ENCODE measurements at places on chromosomes 1 and 21. TPM values are rescaled to one million over a fixed set of nuclear protein-coding genes. Genes with fewer than 3 reads are reported as not detected.

OSCP1 gene
- total RNA-seq = 0.56 TPM

ANGPTL7 gene
- total RNA-seq = not detected

CCDC181 gene
- total RNA-seq = not detected

FRRS1 gene
- total RNA-seq = 1.2 TPM

DNA sequence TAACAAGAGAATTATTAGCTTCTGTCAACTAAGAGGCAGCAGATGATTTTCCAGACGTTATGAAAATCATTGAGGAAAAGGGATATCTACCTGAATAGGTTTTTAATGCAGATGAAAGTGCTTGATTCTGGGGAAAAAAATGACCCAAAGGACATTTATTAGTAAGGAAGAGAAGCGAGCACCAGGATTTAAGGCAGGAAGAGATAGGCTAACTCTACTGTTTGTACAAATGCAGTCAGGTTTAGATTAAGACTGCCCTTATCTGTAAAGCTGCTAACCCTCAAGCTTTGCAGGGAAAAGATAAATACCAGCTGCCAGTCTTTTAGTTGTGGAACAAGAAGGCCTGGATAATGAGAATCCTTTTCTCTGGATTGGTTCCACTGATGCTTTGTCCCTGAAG, 33.0 kb upstream of the LRIG2 start:
- DNase-seq = no peak

GRCh38 chr1:165862448-165862847, 35.0 kb downstream of the UCK2 start:
- DNase-seq = no peak

C4BPA gene
- 0.60 TPM for total RNA-seq

NFYC gene
- 58.5 TPM for total RNA-seq

- DNase-seq = no peak
Observed at GRCh38 chr1:59186656-59187055, 110.2 kb upstream of the FGGY start.

DNA sequence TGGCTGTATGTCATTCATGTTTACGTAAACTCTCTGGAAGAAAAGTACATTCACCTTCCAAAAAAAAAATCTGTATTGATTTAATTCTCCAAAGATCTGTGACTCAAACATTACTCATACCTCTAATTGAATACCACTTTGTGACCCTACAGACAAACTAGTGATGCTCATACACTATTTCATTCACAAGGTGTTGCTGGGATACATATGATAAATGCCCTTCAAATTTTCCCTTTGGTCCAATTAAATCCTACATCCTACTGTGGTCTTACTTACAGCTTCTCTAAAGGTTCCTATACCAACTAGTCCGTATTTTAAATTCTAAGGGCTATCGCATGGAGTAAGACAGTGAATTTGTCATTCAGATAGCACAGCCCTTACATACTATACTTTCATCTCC, 26.8 kb upstream of the CADM3 start:
- no peak for DNase-seq

GRCh38 chr1:97820470-97821188, 100.2 kb downstream of the DPYD start:
- no peak for DNase-seq

DNA sequence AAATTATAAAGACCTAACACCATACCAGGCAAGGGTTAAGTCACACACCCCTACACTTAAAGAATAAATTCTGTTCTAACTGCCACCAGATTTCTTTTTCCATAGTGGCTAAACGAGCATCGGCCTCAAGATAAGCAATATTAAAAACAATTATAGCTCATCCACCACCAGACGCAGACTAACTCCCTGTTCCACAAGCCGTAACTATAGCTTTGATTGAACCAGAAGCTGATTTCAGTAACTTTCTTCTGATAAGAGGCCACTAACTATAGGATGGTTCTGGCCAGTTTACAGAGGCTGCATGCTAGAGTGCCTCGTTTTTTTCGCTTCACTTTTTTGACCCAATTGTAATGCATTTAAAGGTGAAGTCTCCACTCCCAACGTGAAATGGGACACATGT, 238.8 kb downstream of the MRPL39 start:
- no peak for DNase-seq

- no peak for DNase-seq
Observed at GRCh38 chr21:28072601-28073000, 920.1 kb downstream of the LTN1 start.

PYHIN1 gene
- total RNA-seq = 33.1 TPM

- DNase-seq = no peak
Observed at GRCh38 chr1:2592672-2593071, 6.1 kb downstream of the PRXL2B start.

GRCh38 chr21:14559102-14559501, 13.0 kb upstream of the SAMSN1 start:
- DNase-seq = no peak

RNF186 gene
- not detected for total RNA-seq

UBL4B gene
- total RNA-seq = not detected

DNA sequence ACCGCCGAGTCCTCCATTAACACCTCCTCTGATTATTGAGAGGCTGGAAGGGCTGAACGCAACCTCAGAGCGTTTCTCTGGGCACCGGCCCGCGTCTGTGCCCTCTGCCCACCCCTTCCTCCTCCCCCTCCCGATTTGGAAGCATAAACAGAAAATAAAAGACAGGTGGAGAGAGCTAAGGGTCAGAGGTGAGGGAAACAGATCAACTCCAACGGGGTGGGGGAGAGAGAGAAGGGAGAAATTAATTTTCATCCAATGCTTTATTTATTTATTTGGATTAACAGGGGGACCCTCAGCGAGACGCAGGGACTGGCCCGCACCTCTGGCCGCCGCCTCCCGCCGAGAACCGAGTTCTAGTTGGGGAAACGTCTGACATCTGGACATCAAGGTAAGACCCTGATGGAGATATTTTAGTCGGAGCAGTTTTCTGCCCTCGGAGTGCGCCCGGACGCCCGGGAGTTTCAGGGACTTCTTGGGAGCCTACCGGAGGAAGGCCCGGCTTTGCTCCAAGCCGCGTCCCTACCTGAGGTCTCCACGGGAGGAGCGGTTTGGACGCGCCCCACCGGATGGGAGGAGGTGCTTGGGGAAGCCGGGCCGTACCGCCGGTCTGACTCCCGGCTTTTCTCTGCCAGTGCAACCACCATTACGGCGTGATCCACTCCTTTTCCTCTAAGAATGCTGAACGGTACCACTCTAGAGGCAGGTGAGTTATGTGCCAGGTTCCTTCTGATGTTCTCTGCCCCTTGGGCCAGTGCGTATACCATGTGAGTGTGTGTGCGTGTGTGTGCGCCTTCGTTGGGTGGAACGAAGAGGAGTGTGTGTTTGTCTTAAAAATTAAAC, 5.1 kb upstream of the LHX9 start:
- DNase-seq = no peak

- no peak for DNase-seq
Observed at GRCh38 chr1:2570332-2570731, 14.2 kb downstream of the TNFRSF14 start.

GRCh38 chr1:181386951-181387350, 96.4 kb upstream of the CACNA1E start:
- DNase-seq = no peak

GRCh38 chr1:3702528-3702927, 49.7 kb upstream of the CCDC27 start:
- no peak for DNase-seq

DNA sequence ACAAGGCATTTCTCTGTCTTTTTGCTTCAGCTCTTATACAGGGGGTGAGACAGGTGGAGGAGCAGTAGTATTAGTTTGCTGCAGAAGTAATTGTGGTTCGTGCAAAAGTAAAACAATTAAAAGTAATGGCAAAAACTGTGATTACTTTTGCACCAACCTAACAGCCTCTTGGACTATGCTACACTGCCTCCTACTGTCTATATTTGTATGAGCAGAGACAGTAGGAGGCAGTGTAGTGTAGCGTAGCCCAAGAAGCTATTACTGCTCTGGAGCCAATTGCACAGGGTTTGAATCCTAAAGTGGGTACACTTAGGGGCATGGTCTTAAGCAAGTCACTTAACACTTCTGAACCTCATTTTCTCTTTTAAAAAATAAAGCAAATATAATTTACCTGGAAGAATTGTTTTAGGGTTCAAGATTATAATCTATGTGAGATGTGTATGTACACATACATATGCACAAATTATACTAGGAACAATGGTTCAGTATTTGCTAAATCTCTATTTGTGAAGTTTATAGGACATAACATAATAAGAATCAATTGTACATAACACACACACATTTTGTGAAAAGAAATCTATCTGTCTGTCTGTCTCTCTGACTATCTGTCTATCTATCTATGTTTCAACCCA, 103.8 kb downstream of the BRINP3 start:
- no peak for DNase-seq

GRCh38 chr21:15241997-15242736, 177.4 kb upstream of the NRIP1 start:
- no peak for DNase-seq

DNA sequence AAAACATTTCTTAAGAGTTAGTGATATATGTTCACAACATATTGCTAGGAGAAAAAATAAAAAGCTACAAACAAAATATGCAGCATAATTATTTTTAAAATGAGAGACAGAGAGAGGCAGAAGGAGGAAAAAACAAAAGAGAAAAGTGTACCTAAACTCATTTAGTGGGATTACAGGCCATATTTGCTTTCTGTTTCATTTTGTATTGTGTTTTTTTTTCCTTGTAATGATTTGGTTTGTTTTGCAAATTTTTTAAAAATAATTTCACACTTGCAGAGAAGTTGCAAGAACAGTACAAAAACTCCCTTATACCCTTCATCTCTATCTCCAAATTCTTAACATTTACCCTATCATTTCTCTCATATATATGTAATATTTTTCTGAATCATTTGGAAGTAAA, 65.0 kb downstream of the LBR start:
- DNase-seq = no peak

SH2D2A gene
- total RNA-seq = 65.4 TPM

GRCh38 chr21:43361493-43362296, 65.2 kb downstream of the SIK1 start:
- peak; percentile 75 for DNase-seq

- no peak for DNase-seq
Observed at GRCh38 chr1:229694053-229694693, 68.1 kb downstream of the URB2 start.

GRCh38 chr1:1858382-1859086, 32.4 kb downstream of the GNB1 start:
- peak; percentile 30 for DNase-seq

GRCh38 chr1:60969971-60970509, 112.3 kb upstream of the NFIA start:
- DNase-seq = no peak

DNA sequence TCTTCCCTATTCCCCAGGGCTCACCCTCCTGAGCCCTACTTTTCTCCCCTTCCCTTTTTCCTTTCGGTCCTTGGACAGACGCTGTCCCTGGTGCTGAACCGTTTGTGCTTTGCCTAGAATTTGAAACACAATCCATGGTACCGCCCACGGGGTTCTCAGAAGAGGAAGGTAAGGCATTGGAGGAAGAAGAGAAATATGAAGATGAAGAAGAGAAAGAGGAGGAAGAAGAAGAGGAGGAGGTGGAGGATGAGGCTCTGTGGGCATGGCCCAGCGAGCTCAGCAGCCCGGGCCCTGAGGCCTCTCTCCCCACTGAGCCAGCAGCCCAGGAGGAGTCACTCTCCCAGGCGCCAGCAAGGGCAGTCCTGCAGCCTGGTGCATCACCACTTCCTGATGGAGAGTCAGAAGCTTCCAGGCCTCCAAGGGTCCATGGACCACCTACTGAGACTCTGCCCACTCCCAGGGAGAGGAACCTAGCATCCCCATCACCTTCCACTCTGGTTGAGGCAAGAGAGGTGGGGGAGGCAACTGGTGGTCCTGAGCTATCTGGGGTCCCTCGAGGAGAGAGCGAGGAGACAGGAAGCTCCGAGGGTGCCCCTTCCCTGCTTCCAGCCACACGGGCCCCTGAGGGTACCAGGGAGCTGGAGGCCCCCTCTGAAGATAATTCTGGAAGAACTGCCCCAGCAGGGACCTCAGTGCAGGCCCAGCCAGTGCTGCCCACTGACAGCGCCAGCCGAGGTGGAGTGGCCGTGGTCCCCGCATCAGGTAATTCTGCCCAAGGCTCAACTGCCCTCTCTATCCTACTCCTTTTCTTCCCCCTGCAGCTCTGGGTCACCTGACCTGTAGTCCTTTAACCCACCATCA, 10.4 kb downstream of the BCAN start:
- DNase-seq = no peak

- no peak for DNase-seq
Observed at GRCh38 chr21:29939924-29940275, at the start of gene GRIK1. Gene GRIK1 (minus strand): TSS chr21:29939996.

DNA sequence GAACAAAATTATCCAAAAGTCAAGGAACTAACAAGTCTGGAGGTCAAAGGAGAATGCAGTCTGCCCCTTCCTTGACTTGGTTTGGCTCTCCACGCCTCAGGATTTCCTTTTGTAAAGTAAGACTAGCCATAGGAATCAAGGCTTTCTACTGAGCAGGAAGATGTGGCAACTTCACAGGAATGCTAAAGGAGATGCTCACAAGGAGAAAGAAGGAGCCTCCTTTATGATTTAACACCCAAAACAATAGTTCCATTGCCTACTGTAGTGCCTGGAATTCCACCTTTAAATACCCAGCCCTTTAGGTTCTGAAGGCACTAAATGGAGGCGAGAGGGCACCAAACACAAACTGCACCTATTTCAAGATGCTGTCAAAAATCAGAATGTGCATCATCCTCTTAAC, 176.3 kb upstream of the NFIA start:
- DNase-seq = no peak

DNA sequence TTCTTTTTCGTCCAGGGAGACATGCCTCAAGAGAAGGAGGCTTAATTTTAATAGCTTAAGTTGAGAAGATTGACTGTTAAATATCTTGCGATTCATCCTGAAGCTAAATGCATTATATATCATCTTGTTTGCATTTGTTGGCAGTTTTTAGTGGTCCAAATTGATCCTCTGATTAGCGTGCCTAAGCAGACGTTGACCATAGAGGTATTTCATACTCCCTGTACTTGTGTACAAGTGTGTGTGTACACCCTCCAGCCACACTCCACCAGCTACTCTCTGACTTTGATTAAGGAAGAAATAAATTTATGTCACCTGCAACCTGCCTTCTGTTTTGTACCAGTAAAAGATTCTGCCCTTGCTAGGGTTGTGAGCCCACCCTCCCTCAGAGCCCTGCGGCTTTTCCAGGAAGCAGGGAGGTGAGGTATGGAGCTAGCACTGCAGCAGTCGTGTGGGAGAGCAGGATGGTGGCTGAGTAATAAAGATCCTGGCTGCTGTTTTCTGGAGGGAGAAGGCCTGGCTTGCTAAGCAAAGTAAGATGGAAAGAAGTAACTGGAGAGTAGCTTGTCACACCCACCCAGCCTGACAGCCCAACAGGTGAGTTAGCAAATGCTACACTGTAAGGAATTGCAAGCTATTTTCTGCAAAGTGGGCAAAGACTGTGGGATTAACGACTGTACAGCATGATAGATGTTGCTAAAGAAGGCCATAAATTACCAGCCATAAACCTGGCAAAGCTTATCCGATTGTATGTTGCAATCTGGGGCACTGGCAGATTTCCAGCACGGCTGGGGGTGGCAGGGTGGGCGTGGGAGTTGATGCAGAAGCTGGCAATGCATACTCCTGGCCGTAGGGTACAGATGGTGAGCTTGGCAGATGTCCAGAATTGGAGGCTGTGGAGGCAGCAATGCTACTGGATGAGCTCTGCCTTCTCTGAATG, 170.2 kb downstream of the TNR start:
- DNase-seq = no peak

Measured in T-cell (primary cell).